Muscle of back (tissue), 13 donors: ENCODE measurements at places on chromosomes 4 and X. TPM values are rescaled to one million over a fixed set of nuclear protein-coding genes. Genes with fewer than 3 reads are reported as not detected.
A peak's percentile ranks its signal among the peaks of the same experiment; 100 is the strongest.

GRCh38 chr4:119000400-119000799 lies 111.7 kb downstream of the SYNPO2 start:
- no peak for DNase-seq

Gene LEF1
- 50.8 TPM for polyA plus RNA-seq

Gene FABP2
- polyA plus RNA-seq = 0.05 TPM

Gene NAT8L
- polyA plus RNA-seq = 1.9 TPM

GRCh38 chrX:154408659-154409221 lies 314 bp downstream of the DNASE1L1 start:
- DNase-seq = no peak

Gene SOWAHD
- 0.59 TPM for polyA plus RNA-seq

DNA sequence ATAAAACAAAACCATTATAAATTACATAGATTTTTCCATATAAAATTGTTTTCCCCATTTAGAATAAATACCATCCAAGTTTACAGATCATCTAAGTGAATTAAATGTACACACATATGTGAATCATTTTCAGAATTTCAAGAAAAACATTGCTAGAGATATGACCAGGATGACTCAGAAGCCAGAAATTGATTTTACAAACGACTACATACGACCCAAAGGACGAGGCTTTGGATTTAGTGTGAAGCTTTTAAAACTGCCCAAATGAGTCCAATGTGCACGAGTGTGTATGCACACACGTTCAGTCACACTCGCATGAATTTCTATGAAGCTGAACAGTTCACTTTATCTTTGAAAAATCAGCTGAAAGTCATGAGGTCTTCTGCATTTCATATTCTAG lies 37.9 kb downstream of the MFAP3L start:
- DNase-seq = no peak

Gene VCX2
- polyA plus RNA-seq = not detected

Gene PSAPL1
- 0.07 TPM for polyA plus RNA-seq

GRCh38 chr4:106854569-106855351 lies 181.4 kb downstream of the DKK2 start:
- peak; percentile 24 for DNase-seq

DNA sequence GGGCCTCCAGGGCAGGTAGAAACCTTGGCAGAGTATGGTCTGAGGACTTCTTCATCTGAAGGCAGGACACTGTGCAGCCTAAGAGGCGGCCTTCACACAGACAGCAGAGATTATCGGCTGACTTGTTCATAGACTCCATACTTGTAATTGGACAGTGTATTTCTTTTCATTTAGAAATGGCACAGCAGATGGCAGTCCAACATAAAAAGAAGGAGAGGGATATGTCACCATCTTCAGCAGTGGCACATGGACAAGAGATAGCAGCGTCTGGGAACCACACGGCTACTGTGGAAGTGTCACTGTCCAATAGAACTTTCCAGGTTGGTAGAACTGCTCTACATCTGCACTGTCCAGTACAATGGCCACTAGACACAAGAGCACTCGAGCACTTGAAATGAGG lies 21.7 kb upstream of the GEMIN8 start:
- no peak for DNase-seq

Gene CRMP1
- 22.1 TPM for polyA plus RNA-seq

GRCh38 chr4:88702782-88703181 lies 5.2 kb upstream of the NAP1L5 start:
- DNase-seq = no peak

- DNase-seq = no peak
These were observed 44.3 kb downstream of the CASP6 start for GRCh38 chr4:109658871-109659410.

GRCh38 chr4:128334256-128334655 lies 46.6 kb upstream of the PGRMC2 start:
- DNase-seq = no peak

Gene RNF175
- 3.5 TPM for polyA plus RNA-seq

DNA sequence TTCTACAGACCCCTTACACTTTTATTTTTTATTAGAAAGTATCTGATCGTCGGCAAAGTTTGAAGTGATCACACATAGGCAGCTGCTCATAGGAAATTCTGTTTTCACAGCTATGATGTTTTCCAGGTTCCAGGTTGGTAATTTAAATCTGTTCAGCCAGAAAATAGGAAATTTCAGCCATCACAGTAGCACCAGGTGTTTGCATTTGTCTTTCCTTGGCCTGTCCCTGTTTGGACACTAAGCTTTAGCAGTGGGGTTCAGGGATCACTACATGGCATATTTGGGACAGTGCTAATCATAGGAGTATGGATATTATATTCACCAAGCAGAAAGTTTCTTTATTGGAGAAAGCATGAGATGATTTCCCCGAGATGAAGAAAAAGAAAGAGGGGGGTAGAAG lies 92.9 kb downstream of the ANK2 start:
- no peak for DNase-seq

GRCh38 chr4:189022440-189023035 lies 883.3 kb downstream of the TRIML1 start:
- no peak for DNase-seq

DNA sequence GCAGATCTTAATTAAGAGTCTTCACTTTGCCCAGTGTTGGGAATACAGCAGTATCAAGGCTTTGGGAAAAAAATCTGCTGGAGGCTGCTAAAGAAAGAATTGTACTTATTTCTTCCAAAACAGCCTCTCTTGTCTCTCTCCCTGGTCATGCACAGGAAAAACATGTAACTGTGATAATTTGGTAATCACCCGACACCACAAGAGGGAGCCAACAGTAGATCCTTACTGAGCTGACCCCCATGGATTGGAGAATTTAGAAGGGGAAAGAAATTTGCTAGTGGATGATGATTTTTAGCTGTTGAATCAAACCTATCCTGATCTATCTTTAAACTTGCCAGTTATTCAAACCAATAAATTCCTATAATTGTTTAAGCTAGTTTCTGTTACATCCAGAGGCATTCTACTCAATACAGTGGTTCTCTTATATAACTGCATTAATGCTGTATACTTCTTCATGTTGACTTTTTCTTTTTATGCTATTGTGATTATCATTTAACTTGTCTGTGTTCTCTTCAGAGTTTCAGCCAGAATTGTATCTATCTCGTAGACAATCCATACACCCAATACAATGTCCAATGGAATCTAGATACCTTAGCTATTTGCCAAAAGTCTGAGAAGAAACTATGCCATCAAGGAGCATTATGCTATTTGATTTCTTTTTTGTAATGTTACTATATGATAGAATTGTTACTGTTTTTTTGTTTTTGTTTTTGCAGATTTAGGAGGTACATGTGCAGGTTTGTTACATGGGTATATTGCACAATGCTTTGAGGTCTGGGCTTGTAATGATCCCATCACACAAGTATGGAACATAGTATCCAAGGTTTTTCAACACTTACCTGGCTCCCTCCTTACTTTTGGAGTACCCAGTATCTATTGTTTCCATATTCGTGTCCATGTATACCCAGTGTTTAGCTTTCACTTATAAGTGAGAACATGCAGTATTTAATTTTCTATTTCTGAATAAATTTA lies 31.3 kb upstream of the ARHGEF38 start:
- DNase-seq = peak; percentile 22

Gene PAK3
- 11.7 TPM for polyA plus RNA-seq

GRCh38 chr4:34181891-34182290 lies 2062.4 kb downstream of the ARAP2 start:
- DNase-seq = no peak

GRCh38 chrX:123108513-123109427 lies 75.3 kb upstream of the GRIA3 start:
- DNase-seq = no peak

- peak; percentile 82 for DNase-seq
These were observed 219.0 kb upstream of the GIMD1 start for GRCh38 chr4:106587558-106587957.

GRCh38 chr4:99947608-99948007 lies 1.2 kb upstream of the DNAJB14 start:
- DNase-seq = peak; percentile 5

- no peak for DNase-seq
These were observed 5.7 kb downstream of the NSG1 start for GRCh38 chr4:4392501-4393183.

DNA sequence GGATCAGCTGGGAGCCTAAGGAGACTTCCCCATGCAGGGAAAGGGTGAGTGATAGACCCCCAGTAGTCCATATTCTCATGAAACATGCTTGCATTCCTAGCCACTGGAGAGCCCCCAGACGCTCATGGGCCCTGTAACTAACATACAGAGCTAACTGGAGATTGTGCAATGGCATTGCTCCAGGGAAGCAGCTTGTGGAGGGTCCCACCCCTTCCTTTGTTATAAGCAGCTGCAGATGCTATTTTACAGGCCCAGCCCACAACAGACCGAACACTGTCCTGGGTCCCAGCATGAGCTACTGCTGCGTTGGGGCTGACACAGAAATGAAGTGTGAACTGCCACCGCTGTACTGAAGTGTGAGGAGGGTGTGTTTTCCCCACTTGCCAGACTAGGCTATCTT lies 1465.7 kb upstream of the DIAPH2 start:
- DNase-seq = peak; percentile 0

DNA sequence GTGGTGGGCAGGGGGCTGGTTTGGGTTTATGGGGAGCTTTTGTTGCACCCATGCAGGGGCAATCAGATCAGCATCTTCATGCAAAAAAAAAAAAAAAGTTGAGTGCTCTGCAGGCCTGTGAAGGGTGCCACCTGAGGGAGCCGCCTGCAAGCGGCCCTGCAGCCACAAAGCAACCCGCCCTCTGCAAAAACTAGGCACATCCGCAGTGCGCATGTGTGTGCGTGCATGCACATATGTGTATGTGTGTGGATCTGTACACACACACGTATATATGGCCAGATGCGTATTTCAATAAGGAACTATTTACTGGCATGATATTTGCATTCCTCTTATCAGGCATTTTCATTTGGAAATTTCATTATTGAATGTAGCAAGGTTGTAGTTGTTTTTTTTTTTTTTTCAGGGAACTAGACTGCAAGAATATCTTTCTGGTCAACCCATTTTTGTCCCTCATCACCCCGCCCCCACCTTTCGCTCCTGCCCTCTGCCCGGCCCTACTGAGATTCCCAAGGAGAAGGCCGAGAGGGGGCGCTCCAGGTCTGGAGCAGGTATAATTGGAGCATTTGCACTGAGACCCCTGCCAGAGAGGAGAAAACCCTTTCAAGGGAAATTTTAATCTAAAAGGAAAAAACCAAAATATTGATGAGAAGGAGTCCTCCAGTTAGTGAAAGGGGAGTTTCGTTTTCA lies 18.1 kb downstream of the CCNQ start:
- DNase-seq = no peak

- DNase-seq = no peak
These were observed 161.1 kb upstream of the NDST4 start for GRCh38 chr4:115274545-115274944.

Gene PAGE2
- polyA plus RNA-seq = not detected

Gene BMX
- polyA plus RNA-seq = 2.7 TPM

GRCh38 chr4:11599064-11599463 lies 170.4 kb upstream of the HS3ST1 start:
- DNase-seq = no peak

- no peak for DNase-seq
These were observed 147.8 kb downstream of the DEFB131A start for GRCh38 chr4:9592010-9592409.

DNA sequence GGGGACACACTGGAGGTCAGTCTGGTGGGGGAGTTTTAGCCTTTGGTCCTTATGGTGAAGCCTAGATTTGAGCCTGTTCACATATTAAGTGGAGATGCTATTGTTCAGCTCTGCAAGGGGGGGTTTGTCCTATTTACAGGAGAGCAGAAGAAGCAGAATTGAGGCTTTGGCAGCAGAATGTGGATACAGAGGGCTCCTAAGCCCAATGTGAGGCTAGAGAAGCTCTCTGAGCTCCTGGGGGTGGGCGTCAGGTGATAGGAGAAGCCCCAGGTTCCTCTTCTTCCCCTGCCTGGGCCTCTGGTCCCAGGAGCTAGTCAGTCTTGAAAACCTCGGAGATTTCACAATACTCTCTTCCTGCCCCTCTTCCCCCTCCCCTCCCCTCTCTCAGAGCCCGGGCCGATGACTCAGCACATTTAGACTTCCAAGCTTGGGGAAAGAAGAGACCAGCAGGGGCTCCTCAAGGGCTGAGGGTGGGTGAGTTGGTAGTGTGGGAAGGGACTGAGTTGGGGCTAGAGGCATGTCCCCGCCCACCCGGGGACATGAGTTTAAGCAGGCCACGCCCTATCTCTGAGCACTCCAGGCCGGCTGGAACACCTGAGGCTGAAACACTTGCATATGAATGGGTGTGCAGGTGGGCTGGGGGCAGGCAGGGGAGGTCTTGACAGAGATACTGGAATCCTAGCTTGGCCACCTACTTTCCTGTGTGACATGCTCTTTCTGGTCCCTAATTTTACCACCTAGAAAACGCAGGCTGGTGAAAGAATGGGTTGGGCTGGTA lies 3.4 kb downstream of the TFE3 start:
- peak; percentile 75 for DNase-seq

DNA sequence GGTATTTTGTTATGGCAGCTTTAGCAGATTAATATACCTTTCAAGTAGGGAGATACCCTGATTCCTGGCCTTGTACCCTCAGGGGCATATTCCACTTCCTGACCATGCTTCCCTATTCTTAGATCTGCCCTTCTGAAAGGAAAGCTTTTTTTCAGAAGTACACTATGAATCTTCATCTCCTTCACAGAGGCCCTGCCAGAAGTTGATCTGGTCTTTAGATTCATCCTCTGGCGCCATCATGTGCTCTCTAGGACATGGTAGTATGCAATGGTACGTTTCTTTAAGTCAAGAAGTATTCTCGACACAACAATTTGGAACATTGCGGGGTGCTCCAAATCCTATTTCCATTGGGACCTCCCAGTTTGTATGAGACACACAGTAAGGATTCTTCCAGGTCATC lies 39.6 kb upstream of the DIPK2B start:
- no peak for DNase-seq
